ENCODE measurements at places on chromosomes 3 and 15.

DNA sequence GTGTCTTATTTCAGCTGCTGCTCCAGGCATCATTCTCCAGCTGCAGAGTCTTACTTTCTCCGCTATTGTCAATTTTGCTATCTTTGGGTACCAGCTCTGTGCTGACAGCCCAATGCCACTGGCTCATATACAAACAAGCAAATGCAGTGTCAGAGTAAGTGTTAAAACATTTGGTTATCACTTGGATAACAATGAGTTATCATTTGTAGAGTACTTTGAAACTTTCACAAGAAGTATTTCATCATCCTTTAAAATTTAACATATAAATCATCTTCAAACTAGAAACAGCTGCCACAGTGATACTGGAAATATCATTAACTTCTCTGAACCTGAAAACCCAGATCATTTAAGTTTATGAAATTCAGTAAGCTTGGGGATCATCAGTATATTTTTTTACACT lies 13.8 kb downstream of the TSPAN3 start:
- no peak for DNase-seq

DNA sequence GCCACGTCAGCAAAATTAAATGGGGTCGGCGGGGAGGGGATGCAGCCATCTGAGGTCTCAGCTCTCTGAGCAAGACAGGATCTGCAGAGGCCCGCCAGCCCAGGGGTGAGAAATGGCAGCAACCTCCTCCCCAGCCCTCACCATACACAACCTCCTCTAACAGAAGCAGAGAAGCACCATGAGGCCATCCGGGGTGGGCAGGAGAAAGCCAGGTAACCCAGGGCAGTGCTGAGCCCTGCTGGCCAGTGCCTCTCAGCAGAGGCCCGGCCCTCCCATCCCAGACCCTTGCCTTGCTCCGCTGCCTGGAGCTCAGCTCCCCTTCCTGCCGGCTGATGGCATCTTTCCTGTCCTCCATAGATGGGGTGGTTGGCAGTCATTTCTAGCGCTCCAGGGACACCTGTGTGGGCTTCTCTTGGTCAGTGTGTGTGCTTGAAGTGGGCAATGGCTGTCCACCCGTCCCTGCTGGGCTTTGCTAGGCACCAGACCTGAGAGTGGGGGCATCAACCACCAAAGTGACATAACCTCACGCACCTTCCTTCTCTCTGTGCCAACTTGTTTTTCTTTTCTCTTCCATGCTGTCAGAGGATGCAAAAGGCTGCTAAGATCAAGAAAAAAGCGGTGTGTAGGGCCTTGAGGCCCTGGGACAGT lies 175.8 kb downstream of the NSMCE3 start:
- no peak for DNase-seq

DNA sequence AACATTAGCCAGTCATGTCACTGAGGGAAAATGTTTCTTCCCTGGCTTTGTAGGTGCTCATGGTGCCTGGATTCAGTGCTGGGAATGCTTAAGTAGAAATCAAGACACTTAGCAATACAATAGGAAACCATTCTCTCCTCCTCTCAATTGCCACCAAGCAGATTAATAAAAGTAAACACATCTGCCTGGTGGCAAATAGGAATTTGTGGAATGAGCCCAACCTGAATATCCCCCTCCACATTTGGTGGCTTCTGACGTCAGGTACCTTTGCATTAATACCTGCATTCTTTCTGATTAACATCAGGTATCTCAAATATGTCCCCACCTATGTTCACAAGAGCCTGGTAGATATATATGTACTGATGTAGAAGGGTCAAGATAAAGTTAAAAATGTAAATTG lies 42.7 kb downstream of the PPP2R3A start:
- DNase-seq, result no peak

GRCh38 chr3:177646749-177647148 lies 449.5 kb upstream of the TBL1XR1 start:
- DNase-seq, result no peak

DNA sequence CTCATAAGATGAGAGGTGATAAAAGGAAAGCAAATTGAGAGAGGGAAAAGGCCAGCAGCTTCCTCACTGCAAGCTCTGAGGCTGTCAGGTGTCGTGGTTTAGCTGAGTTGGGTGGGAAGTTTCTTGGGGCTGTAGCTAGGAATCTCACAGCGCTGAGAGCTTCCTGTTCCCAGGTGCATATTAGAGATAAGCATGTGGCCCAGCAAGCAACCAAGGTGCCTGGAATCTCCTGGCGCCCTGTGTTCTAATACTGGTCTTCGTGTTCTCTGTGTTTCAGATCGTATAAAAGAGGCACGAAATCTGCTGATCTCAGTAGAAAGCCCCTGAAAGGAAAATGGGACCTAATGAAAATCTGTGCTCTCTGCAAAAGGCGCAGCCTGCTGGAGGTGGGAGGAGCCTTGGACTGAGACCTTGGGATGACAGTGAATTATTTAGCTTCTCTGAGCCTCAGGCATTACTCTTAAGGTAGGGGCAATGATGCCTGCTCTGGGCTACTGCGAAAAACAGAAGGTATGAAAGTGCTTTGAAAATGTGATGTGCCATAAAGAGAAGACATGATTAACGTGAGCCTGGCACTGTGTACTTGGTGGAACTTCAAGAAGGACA lies 499.9 kb downstream of the TBL1XR1 start:
- no peak for DNase-seq

GRCh38 chr3:108486338-108486737 lies 24.1 kb downstream of the MYH15 start:
- DNase-seq, result no peak

- no peak for DNase-seq
Observed at GRCh38 chr15:67094001-67094826, 28.8 kb downstream of the SMAD3 start.

GRCh38 chr15:81848701-81849100 lies 197.1 kb downstream of the MEX3B start:
- no peak for DNase-seq

- no peak for DNase-seq
Observed at GRCh38 chr3:1717524-1717923, 381.1 kb upstream of the CNTN4 start.

- DNase-seq, result no peak
Observed at GRCh38 chr15:40808861-40809450, 1.7 kb upstream of the DNAJC17 start.

DNA sequence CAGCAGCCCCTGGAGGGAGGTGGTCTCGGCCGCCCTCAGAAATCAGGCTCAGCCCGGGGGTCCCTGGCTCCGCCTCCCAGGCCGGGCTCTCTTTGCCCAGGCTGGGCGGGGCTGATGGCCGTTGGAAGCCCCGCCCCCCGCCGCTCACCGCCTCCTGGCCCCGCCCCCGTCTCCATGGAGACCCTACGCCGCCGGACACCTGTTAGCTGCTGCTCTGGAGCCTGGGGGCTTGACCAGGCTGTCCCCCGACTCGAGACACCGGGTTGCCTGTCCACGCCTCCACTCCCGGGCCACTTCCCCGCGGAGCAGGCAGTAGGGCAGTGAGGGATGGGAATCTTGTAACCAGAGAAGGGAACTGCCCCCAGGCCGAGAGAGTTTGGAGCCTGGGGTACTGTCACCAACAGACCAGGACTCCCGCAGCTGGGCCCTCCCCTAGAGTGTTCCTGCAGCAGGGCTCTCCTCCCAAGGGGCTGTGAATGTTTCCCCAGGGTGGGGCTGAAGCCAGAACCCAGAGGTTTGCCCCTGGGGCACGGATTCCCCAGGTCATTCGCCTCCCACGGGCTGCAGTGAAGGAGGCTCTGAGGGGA lies 27.8 kb upstream of the RPL32 start:
- DNase-seq, result peak; percentile 15

- DNase-seq, result no peak
Observed at GRCh38 chr3:65052101-65052500, 364.3 kb upstream of the ADAMTS9 start.

GRCh38 chr3:42174679-42175385 lies 83.7 kb downstream of the TRAK1 start:
- DNase-seq, result no peak

GRCh38 chr15:63238796-63239195 lies 38.6 kb upstream of the APH1B start:
- DNase-seq, result peak; percentile 57

DNA sequence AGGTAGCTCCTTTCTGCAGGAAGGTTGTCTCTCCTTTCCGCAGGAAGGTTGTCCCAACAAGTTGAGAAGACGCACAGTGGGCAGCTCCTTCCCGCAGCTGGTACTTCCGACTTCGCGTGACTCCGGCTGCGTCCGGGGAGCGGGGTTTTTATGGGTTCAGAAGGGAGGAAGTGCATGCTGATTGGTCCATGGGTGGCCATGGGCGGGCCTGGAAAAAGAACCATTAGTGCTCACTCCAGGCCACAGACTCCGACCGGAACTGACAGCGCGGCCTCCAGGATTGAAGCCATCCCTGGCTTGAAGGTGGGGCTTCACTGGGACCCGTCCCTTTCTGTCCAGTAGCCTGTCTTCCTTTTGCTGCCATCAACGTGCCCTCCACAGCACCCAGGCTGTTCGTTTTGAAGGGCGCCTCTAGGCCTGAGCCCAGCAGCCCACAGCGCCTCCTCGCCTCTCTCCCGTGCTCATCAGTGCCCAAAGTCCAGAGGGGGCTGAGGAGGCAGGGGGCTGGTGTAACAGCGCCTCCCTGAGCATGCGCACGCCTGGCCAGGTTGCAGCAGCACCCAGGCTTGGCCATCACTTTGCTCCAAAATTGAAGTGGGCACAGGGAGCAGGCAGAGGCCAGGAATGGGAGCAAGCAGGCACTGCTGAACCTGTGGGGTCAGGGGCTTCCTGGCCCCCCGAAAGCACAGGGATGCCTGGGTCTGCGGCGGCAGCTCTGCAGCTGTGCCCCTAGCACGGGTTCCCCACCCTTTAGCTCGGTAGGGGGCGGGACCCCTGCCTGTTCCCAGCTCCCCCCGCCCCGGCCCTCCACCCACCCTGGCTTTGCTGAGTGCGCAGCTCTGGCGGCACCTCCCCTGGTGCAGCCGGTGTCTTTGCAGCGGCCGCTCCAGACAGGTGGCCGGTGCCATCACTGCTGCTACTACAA lies 330.6 kb upstream of the MCTP2 start:
- no peak for DNase-seq

- DNase-seq, result no peak
Observed at GRCh38 chr3:62127116-62127515, 246.2 kb downstream of the FEZF2 start.

GRCh38 chr3:86989611-86990010 lies 1.3 kb downstream of the VGLL3 start:
- DNase-seq, result no peak

GRCh38 chr3:65402597-65402996 lies 636.1 kb downstream of the MAGI1 start:
- peak; percentile 92 for DNase-seq

DNA sequence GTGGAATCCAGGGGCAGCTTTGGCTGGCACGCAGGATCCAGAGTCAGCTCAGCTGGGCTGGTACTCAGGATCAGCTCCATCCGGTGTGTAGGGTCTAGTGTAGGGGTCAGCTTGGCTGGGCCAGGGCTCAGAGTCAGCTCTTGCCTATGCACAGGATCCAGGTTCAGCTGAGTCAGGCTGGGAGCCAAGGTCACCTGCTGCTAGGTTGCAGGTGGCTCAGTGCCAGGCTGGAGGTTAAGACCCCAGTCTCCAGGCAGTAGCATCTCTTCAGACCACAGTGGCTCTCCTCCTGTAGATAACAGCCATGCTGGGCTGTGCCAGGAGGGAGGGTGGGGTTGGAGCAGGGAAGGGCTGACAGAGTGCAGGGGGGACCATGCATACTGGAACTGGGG lies 1.8 kb downstream of the HYAL3 start:
- DNase-seq, result no peak

DNA sequence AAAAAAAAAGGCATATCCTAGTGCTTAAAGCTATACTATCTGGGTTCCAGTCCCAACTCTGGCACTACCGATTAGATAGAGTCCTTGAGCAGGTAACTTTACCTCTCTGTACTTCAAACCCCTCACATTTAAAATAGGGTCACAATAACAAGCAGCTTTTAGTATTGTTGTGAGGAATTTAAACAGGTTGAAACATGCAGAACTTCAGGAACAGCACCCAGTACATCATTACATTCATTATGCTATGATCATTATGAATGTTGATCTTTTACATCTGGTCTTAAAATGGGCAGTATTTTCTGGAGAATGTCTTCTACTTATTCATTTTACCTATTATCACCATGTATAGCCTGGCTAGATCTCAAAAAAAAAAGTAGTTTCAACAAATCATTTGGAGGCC lies 176.1 kb upstream of the CCDC54 start:
- no peak for DNase-seq

DNA sequence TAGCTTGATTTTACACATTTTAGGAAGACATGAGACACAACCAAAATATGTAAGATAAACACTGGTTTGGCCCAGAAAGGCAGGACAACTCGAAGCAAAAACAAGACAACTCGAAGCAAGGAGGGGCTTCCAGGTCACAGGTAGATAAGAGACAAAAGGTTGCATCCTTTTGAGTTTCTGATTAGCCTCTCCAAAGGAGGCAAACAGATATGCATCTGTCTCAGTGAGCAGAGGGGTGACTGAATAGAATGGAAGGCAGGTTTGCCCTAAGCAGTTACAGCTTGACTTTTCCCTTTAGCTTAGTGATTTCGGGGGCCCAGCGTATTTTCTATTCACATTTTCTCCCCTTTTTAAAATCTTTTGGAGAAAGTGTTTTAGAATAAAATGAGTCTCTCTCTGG lies 74.7 kb downstream of the GLDN start:
- DNase-seq, result no peak

DNA sequence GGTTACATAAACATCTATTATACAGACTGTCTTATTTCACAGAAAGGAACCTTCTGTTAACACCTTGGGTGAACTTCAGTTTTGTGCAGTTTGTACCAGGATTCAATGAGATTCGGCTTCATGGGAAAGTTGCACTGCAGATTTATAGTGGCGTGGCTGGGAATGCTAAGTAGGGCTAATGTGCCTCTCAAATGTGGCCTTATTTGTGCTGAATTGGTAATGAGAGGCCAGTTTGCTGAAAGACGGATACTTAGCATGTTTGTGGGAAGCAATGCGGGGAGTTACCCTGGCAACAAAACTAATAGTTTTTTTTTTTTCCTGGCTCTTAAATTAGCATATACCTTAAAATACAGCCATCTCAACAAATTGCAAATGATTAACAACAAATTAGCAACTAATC lies 28.6 kb upstream of the CEMIP start:
- no peak for DNase-seq

DNA sequence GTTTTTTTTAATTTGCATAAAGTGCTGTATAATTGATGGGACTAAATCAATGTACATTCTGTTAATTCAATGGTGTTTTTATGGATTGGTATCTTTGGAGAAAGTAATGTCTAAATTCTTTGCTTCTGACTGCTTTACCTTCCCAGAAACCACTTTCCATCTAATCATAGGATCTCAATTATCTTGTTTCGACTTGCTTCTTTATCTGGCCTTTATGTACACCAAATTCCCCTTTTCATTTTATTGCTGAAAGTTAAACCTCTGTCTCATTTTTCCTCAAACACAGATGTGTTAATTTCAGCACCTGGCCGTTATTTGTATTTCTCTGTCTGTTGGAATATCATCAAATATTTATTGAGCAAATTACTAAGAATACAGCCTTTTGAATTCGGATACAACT lies 287.3 kb upstream of the GBE1 start:
- no peak for DNase-seq

DNA sequence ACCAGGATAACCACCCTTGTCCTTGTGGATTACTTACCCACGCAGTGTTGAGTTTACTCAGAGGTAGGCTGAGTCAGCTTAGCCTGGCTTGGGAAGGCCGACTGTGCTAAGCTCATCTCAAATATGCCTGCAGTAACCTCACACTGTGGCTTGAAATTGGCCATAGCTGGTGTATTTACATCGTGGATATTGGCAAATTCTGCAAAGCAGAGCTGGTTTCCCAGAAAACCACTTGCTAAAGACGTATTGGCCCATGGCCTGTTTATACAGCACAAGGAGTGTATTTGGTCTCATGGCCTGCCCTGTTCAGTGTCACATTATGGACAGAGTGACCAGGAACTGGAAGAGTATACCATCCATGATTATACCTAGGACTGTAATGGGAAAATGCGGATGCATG lies 170.5 kb upstream of the UBE3A start:
- DNase-seq, result no peak

All from T1000 (cell line).